ENCODE measurements at places on chromosomes 16 and 17. TPM values are rescaled to one million over a fixed set of nuclear protein-coding genes. Genes with fewer than 3 reads are reported as not detected.

GRCh38 chr17:69734656-69735055 lies 320.2 kb downstream of the MAP2K6 start:
- DNase-seq, result no peak

- no peak for DNase-seq
These were observed 6.6 kb upstream of the SLC12A3 start for GRCh38 chr16:56858374-56858773.

- DNase-seq, result no peak
These were observed 76.4 kb upstream of the TBX2 start for GRCh38 chr17:61323003-61323908.

Gene SLC39A11
- total RNA-seq, result 8.4 TPM

- DNase-seq, result no peak
These were observed 123.1 kb downstream of the SNX29 start for GRCh38 chr16:12099451-12100123.

Gene DEXI
- total RNA-seq, result 63.4 TPM

DNA sequence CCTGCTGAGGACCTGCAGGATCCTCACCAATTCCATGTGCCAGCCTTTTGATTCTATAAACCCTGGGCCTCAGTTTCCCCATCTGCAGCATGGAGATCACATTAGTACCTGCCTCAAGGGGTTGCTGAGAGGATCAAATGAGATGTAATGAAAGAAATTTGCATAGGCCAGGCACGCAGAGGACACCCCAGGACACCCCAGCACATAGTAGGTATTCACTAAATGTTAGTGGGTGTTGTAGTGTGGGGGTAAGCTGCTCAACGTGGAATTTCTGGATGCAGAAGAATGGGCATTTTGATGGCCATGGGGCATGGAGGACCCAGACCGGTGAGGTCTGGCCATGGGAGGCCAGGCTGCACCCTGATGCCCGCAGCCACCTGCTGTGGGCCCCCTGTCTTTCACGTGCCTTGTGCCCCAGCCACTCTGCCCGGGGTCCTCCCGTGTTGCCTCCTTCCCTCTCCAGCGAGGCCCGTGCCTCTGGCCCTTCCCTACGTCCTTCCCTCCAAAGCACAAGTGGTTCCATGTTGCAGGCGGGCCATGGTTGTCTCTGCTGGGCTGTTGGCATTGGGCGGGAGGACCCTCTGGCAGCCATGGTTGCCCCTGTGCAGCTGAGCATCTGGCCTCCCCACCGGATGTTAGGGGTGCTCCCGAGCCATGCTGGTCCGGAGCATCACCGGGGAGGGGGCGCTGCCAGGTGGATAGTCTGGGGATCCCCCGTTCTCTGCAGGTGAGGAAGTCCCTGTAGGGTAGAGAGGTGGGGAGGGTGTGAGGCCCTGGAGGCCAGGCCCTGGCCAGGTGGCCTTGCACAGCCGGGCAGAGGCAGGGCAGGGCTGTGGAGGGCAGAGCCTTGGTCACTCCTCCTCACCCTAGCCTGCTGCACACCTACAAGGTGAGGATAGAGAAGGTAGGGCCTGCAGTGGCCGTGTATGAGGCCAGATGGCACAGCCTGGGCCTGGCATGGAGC lies 8.6 kb downstream of the MAP2K3 start:
- no peak for DNase-seq

GRCh38 chr16:30558789-30559377 lies 709 bp upstream of the ZNF764 start:
- DNase-seq, result no peak

Gene CNGB1
- 1.4 TPM for total RNA-seq

DNA sequence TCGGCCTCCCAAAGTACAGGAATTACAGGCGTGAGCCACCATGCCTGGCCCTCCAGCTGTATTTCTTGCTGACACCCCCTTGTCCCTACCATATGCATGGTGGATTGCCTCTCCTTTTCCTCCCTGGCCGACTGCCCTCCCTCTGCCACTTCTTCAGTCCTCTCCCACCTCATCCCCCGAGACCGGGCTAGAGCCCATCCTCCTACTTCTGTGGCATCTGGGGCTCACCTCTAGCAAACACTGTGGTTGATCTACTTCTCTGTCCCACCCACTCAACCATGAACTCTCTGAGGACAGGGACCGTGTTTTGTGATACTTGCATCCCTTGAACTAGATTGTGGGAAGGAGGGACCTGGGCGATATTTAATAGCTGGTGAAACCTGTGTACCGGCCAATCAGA lies 7.5 kb upstream of the AXIN2 start:
- no peak for DNase-seq

DNA sequence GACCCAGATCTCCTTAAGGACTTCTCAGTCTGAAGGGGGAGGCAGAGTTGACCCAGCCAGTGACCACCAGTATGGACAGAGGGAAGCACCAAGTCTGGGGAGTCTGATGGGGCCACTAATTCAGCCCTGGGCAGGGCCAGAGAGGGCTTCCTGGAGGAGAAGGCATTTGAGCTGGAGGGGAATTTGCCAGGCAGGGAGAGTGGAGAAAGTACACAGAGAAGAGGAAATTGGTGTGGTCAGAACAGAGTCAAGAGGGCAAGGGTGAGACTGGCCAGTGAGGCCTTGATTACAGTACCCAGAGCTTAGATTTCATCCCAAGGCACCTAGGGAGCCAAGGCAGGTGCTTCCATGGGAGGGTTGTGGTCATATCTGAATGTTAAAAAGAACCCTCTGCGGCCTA lies 36.3 kb downstream of the MYO15A start:
- no peak for DNase-seq

DNA sequence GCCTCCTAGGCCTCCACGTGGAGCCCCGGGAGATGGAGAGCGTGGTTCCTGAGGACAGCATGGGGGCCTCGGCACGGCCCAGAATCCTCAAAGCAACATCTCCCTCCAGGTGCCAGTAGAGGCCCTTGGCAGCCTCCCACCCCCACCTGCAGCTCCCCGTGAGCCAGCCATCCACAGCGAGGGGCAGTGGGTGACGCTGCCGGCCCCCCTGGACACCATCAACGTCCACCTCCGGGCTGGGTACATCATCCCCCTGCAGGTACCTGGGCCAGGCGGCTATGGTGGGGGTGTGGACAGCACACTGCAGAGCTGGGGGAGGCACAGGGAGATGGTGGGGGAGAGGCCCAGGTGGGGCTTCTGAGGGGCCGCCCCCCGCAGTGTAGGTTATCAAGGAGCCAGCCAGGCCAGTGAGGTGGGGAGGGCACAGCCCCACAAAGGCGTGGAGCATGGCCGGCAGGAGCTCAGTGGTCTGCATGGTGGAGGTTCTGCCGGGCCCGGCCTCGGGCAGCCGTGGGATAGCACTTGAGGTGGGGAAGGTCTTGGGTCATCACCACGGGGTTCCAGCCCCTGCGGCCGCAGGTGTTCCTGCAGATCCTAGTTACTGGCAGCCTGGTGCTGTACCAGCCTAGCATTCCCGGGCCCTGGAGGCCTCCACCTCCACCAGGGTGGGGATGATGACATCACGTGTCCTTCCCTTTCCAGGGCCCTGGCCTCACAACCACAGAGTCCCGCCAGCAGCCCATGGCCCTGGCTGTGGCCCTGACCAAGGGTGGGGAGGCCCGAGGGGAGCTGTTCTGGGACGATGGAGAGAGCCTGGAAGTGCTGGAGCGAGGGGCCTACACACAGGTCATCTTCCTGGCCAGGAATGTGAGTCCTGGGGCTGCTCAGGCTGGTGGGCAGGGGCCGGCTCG lies 16.4 kb downstream of the GAA start:
- no peak for DNase-seq

Gene ARL4D
- total RNA-seq, result 5.8 TPM

All from epithelial cell of proximal tubule (primary cell).